ENCODE measurements at places on chromosomes 6 and 20. TPM values are rescaled to one million over a fixed set of nuclear protein-coding genes. Genes with fewer than 3 reads are reported as not detected.

DNA sequence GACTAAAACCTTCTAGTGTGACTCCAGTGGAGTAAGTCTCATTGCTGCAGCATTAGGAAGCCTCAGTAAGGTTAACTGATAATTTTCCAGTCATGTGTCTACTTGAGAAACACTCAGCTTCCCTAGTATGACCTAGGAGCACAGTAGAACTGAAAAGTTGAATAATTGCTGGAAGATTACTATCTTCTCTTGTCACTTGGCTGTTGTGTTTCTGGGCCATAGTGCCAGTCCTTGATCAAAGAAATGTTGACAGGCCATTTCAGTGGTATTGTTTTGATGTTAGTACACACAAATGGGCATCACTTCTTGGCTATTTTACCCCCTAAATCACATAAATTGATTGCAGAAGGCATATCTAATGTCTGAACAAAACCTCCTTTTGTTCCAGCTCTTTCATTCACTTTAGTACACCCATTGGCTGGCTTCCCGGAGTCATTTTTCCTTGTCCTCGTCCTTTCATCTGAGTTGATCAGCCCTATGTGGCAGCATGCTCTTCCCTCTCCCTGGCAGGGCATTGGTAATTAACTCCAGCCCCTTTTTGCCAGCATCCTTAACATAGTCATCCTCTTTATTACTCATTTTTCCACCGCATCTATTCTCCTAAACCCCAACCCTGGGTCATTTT, 6.0 kb downstream of the ENPP3 start:
- no peak for DNase-seq

- DNase-seq: no peak
Measured at GRCh38 chr20:19921284-19921793, 95.8 kb upstream of the NAA20 start.

C20orf204 gene
- 1.0 TPM for polyA plus RNA-seq

GRCh38 chr20:4864311-4864752, 137.0 kb downstream of the SLC23A2 start:
- DNase-seq: no peak

GRCh38 chr20:50415516-50416268, 94.5 kb upstream of the PTPN1 start:
- DNase-seq: peak; percentile 95

DNA sequence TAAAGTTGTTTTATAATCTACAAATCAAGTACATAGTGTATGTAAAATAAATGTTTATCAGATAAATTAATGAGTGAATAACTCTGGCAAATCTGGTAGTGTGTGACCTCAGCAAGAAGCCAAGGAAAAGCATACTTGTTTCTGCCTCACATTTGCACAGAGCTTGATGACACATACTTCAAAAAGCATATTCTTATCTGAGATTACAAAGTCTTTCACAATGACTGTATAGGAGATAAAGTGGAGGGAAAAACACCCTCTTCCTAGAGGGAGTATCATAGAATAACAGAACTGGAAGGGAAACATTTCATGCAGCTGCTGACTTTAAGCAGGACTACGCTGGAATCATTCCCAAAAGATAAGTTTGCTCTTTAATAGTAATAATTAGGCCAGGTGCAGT, 28.1 kb upstream of the AKAP7 start:
- no peak for DNase-seq

DNA sequence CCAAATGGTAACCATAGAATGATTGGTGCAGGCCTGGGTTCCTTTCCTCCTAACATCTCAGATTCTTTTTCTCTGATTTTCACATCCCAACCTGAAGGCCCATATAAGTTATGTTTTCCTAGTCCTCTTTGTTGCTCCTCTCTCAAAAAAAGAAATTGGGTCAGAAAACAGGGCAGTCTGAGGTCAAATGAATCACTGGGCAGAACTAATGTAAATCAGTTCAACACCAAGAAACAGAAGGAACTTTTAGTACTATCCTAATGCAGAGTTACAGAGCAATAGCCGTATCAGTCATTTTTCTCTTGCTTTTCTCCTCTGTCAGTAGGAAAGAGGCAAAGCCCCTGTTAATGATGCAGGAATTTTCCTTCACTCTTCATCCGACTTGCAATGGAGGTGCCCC, 11.0 kb upstream of the TPD52L1 start:
- DNase-seq: no peak

FRS3 gene
- polyA plus RNA-seq: 9.1 TPM

C4A gene
- polyA plus RNA-seq: 55.9 TPM

RIPPLY2 gene
- polyA plus RNA-seq: 0.23 TPM

GRCh38 chr6:150327117-150327774, 41.6 kb upstream of the IYD start:
- DNase-seq: no peak

DNA sequence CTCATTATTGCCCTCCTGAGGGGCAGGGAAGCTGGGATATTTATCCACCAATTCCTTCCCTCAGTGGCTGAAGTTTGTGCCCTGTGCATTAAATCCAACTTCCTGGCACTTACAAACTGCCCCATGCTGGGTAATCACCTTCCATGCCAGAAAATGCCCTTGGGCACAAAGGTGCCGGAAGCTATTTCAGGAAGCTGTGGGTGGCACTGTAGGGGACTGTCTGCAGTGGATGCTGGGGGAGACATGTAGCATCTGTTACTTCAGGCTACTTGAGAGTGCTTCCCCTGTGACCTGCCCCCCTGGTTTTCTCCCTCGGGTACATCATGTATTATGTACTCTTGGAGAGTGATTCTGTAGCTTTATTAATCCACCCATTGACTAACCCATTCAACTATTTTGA, 24.7 kb upstream of the RALGAPA2 start:
- no peak for DNase-seq

DNA sequence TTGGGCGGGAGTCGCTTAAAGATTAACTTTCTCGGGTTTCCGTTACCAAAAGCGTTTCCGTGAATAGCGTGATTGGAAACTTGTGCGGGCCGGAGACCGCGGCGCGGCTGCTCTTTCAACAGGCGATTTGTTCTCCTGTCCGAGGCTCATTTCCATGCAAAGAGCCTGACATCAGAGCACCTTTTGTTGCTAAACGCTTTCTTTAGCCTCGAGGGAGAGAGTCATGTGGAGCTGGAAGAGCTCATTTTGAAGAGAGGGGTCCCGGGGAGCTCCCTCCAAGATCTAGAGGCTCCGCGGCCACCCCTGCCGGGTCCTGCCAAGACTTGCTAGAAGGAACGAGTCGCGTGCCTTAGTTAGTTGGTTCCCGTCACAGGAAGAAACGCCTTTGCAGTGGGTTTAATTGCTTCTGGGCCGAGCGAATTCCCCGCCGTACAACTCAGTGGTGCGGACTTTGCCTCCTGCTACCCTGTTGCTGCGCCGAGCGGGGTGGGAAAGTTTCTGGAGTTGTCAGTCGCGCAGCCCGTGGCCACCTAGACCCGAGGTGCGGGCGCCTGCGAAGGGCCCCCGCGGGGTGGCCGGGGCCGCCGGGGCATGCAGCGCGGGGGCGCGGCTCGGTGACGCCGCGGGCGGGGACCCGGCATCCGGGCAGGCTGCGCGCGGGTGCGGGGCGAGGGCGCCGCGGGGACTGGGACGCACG, at the start of gene SASH1:
Gene SASH1 (plus strand): TSS at position 489 of the 697 bp plus-strand sequence. CDS start 230 bp downstream, outside the sequence.
- peak; percentile 79 for DNase-seq

DNA sequence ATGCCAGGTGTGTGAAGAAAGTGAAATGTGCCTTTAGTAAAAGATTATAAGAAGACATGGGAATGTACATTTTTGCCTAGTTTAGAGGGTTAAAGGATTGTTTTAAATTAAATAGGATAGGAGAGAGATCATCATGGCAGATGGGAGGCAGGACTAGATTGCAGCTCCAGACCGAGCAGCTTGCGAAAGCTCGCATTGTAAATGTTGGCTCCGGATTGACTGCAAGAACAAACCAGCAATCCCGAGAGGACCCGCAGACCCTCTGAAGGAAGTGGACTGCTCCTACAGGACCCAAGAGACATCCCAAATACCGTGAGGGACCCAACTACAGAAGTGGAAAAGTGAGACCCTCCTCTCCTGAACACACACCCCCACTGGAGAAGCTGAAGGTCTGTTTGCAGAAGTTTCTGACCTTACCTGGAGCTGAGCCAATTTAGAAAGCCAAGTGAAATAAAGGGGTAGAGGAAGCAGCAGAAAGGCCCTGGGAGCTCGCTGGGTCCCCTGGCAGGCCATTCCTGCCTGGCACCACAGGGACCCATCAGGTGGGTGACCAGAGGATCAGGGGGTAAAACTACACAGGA, 30.0 kb upstream of the TPD52L1 start:
- no peak for DNase-seq

DNA sequence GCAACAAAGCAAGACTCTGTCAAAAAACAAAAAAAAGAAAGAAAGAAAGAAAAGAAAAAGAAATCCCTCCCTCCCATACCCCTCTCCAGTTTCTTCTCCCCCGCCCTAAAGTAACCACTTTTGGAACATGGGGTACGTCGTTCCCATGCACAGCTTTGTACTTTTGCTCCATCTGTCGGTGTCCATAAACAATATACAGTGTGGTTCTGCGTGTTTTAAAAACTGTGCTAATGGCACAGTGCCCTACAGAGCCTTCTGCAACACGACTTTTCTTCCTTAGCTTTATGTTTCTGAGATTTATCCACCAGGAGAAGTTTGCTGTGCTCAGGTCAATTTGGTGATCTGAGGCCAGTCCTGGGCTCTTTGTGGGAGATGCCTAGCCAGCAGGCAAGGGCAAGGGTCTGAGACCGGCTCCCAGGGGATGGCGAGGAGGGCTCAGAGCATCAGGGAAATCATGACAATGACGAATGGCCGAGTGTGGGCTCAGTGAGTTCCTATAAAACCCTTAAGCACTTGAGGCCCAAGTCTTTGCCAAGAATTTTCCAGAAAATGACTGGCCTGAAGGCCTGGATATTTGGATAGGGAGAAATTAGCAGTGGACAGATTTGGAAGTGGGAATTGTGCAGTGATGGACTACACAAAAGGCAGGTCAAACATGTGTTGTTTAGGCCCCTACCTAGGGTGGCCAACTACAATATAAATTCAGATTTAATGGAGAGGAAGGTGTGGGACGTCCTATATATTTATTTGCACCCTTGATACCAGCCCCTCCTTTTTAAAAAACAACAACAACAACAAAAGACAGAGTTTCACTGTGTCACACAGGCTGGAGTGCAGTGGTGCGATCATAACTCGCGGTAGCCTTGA, 1.9 kb upstream of the BCAS4 start:
- DNase-seq: no peak

GRCh38 chr6:2959909-2960719, 11.3 kb downstream of the SERPINB6 start:
- DNase-seq: no peak

DCBLD1 gene
- 8.4 TPM for polyA plus RNA-seq

SLPI gene
- polyA plus RNA-seq: not detected

BLCAP gene
- 615 TPM for polyA plus RNA-seq

PARD6B gene
- 0.40 TPM for polyA plus RNA-seq

MLN gene
- not detected for polyA plus RNA-seq

GRCh38 chr6:146679386-146679785, 80.6 kb downstream of the ADGB start:
- DNase-seq: peak; percentile 5

ADGRF5 gene
- polyA plus RNA-seq: 28.9 TPM

- no peak for DNase-seq
Measured at GRCh38 chr6:71034563-71035345, 77.9 kb upstream of the B3GAT2 start.

GRCh38 chr6:111685526-111685925, 79.8 kb upstream of the TRAF3IP2 start:
- no peak for DNase-seq

DNA sequence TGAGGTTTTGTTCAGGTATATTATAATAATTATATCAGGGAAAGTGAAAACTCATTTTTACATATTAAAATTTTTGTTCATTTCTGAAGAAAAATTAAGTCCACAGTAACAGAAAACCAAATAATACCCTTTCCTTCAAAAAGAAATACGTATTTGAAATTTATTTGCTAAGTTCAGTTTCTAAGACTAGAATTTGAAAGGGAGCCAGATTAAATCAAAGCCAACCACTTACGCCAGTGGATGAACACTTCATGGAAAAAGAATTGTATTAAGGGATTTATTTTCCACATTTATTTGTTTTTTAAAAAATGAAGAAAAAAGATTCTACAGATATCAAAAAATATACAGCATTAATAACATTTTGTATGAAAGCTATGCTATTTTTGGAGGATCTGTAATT, 654.4 kb downstream of the EYS start:
- peak; percentile 59 for DNase-seq

DNA sequence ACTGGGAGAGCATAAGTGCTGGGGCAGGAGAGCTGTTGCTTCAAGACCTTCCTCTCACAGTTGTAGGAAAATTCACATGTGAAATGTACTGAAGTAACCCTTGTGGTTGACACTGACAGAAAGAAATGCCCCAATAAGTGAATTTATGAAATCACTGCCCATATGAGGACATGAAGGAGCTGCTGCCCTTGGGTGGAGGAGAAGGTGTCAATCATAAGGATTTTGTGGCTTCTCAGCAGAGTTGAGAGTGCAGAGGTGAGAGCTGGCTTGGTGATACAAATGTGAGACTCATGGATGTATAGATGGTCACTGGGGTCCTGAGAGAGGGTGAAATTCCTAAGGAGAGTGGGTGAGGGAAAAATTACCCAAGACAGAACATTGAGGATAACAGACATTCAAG, 33.9 kb upstream of the CMTR1 start:
- no peak for DNase-seq

GRCh38 chr6:166459272-166459671, 76.5 kb upstream of the MPC1 start:
- DNase-seq: no peak

DNA sequence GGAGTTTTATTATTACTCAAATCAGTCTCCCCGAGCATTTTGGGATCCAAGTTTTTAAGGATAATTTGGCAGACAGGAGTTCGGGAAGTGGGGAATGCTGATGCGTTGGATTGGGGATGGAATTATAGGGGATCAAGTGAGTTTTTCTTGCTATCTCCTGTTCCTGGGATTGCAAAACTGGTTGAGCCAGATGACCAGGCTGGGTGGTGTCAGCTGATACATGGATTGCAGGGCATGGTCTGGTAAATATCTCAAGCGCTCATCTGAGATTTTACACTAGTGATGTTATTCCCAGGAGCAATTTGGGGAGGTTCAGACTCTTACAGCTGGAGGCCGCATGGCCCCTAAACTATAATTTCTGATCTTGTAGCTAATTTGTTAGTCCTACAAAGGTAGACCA, 54.7 kb downstream of the ENPP1 start:
- no peak for DNase-seq

DNA sequence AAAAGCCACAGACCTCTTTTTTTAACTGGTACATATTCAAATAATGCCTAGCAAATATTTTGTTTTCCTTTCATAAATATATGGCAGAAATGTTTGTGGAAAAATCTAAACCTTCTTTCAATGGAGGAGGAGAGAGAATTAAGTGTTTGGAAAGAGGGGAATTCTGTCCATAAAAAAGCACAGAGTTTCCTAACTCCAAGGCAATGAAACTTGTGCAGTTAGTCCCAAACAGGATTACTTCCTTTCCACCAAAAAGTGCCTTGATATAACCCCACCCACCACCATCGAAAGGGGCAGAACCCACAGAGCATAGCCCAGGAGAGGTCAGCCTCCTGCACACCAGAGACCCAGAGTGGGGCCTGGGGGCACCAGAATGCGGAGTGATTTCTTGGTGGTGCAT, 106.3 kb downstream of the OGFRL1 start:
- no peak for DNase-seq

Data from hindlimb muscle (tissue), 1 donor.